ENCODE measurements at places on chromosomes 5 and 9. TPM values are rescaled to one million over a fixed set of nuclear protein-coding genes. Genes with fewer than 3 reads are reported as not detected.

DNA sequence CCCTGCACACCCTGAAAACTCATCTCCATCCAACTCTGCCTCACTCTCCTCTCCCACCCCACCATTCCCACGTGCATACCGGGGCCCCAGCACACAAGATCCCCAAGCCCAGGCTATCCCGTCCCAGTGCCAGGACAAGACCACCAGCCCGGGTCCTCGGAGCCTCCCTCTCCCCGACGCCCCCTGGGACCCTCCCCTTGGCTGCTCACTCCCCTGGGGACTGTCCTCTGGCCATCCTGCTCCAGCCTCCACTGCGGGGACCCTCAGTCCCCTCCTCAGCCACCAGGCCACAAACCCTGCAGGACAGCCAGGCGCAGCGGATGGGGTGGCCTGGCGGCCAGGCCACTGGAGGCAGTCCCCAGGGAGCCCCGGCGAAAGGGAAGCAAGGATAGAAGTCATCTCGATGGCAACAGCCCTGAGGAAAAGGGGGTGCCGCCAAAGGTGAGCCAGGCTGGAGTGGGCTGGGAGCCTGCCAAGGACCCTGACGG lies 62.8 kb downstream of the C9orf50 start:
- no peaks in the 10 kb centered on the region for H3K4me1 ChIP-seq
- no peak overlapping the region for H3K4me3 ChIP-seq
- no peaks in the 10 kb centered on the region for H3K27me3 ChIP-seq
- H3K36me3 ChIP-seq, result no peaks in the 10 kb centered on the region

DNA sequence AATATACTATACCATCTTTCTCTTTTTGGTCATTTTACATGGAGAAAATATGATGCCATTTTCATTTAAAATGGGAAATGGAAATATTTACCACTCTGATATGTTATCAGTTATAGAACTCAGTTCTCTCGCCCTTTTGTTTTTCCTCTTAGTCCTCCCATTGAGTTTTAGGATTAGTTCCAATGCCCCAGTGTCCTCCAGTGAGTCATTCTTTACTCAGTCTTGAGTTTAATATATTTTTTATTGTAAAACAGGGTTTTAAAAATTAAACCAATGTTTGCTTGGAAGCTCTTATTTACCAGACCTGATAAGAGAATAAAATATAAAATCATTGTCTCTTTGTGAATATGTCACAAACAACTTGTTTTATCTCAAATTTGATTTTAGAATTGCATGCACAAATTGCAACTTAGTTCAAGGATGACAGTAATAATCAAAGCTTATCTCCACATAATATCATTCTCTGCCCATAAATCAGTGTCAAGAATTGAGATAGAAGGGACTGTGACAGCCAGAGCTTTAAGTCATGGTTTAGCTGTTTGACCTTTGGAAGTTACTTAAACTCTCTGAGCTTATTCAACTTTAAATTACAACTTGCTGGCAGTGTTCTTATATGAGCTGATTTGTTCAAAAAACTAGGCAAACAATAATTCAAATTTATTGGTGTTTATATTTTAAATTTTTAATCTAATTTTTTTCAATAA lies 166.4 kb downstream of the PAM start:
- H3K4me3 ChIP-seq, result no peak overlapping the region
- H3K36me3 ChIP-seq, result peaks cover 1% of the 10 kb centered on the region
- H3K4me1 ChIP-seq, result peaks cover 31% of the 10 kb centered on the region
- H3K27me3 ChIP-seq, result no peaks in the 10 kb centered on the region
- no peak overlapping the region for H3K27ac ChIP-seq

The FAT2 gene
- not detected for total RNA-seq

The NR2F1 gene
- total RNA-seq, result 17.1 TPM

DNA sequence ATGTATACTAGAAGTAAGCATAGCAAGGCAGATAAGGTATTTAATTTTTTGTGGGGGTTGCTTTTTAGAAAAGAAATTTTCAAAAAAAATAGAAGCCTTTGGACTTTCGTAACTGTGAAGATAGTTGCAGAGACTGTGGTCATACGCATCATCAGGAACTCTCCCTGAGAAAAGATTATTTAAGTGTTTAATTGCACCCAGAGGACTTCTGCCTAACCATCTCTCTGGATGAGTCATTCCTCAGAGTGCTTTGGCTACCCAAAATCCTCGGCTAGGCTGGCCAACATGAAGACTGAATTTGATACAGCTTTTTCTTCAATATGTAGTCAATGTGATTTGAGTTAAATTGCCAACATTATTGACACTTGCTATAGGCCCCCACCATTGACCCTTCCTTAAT lies 296.4 kb downstream of the TLR4 start:
- no peak overlapping the region for H3K4me3 ChIP-seq
- H3K27me3 ChIP-seq, result no peaks in the 10 kb centered on the region
- H3K36me3 ChIP-seq, result no peaks in the 10 kb centered on the region
- no peaks in the 10 kb centered on the region for H3K4me1 ChIP-seq
- DNase-seq, result no peak
- H3K27ac ChIP-seq, result no peak overlapping the region

GRCh38 chr9:116391306-116391900 lies 237.8 kb downstream of the PAPPA start:
- peak overlapping the region; percentile 38 for H3K27ac ChIP-seq
- peaks cover 40% of the 10 kb centered on the region for H3K36me3 ChIP-seq
- H3K4me3 ChIP-seq, result no peak overlapping the region
- no peaks in the 10 kb centered on the region for H3K27me3 ChIP-seq
- peaks cover 23% of the 10 kb centered on the region for H3K4me1 ChIP-seq

GRCh38 chr5:158209219-158209908 lies 350.4 kb upstream of the CLINT1 start:
- DNase-seq, result no peak
- H3K4me1 ChIP-seq, result no peaks in the 10 kb centered on the region
- no peak overlapping the region for H3K27ac ChIP-seq
- H3K4me3 ChIP-seq, result no peak overlapping the region

All from GM23248 (cell line).